ENCODE measurements at places on chromosomes 4 and X.

- no peak for DNase-seq
Measured at GRCh38 chrX:120310861-120311726, at the start of gene TMEM255A. TSS of gene TMEM255A (minus strand) at chrX:120311461. CDS start at chrX:120311309, 152 bp downstream.

GRCh38 chr4:121738780-121739535 is 26.0 kb downstream of the SMIM43 start:
- no peak for DNase-seq

DNA sequence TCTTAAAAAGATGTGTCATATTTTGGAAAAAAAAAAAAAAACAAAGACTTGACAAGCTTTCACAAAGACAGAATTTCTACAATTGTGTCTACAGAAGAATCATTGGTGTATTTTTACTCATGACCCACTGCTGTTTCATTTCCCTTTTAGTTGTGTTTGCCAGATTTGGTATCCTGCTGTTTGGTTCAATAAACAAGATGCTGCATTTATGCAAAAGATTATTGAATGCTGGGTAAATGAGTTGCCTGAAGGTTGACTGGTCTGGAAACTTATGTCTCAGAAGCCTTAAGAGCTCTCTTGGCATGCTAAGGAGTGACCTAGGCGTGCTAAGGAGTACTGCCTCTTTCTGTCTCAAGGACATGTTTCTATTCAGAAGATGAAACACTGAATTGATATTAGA is 64.9 kb upstream of the NPY2R start:
- DNase-seq, result no peak

DNA sequence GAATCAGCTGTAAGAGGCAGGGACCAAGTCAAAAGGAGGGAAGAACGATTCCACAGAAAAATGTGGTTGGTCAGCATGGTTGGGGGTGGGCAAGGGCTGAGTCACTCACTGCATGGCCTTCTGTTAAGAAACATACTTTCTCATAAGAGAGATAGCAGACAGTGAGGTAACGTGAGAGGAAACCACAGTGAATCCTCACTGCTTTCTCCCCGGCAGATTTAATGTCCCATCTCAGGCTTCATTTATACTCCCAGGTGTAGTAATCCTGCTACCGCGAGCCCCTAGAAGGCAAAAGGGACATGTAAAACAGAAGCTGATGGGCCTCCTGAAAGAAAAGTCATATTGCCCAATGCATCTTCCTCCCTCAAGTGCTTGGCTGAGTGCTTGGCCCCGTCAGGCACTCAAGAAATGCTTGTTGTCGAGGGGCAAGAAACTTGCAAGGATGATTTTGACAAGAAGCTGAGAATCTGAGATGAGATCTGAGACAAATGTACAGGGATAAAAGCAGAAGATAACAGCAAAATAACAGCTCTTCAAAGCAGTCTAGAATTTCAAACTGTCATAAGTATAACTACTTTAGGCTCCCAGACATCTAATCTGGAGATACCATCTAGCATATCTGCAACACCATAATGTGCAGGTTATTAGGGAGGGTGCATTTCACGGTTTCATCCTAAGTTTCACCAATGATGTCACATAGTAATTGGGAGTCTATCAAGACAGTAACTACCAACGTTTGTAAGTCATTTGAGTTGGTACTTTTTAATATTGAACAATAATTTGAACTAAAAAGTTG is 40.2 kb downstream of the SH3KBP1 start:
- no peak for DNase-seq

DNA sequence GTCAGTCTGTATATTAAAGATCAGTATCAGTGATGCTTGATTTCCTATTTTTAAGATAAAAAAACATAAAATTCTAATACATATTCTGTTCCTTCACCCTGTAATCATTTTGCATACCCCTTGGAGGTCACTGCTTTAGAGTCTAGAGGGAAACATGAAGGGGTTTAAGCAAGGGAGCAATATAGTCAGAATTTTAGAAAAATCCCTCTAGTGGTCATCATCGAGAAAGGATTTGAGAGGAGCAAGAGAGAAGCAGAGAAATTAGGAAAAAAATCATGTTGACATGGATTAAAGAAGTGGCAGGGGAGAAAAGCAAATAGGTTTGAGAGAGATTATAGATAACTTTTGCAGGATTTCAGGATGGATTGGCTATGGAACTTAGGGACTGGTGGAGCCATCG is 11.1 kb downstream of the APEX2 start:
- no peak for DNase-seq

- no peak for DNase-seq
Measured at GRCh38 chr4:37073226-37073840, 171.2 kb upstream of the NWD2 start.

GRCh38 chr4:26584725-26585124 is 841 bp downstream of the TBC1D19 start:
- no peak for DNase-seq

GRCh38 chrX:8914681-8915080 is 113.5 kb upstream of the FAM9A start:
- no peak for DNase-seq
